ENCODE measurements at places on chromosomes 11 and 22. TPM values are rescaled to one million over a fixed set of nuclear protein-coding genes. Genes with fewer than 3 reads are reported as not detected.

The MMP3 gene
- total RNA-seq, result not detected

The CD151 gene
- 20.7 TPM for total RNA-seq

The TSPAN18 gene
- total RNA-seq, result 17.1 TPM

The SCO2 gene
- not detected for total RNA-seq

The DBX1 gene
- total RNA-seq, result not detected

The OR2AT4 gene
- total RNA-seq, result not detected

The TRIM48 gene
- not detected for total RNA-seq

Data from CD4-positive, alpha-beta memory T cell (primary cell).